Activated CD4-positive, alpha-beta T cell treated with anti-CD3 and anti-CD28 coated beads, Interleukin-2, Interleukin-4, amounts not matched to agents 100 ng/mL and 50 ng/mL, durations not matched to agents 16 hours and 8 hours (primary cell): ENCODE measurements at places on chromosomes 2 and 18.

GRCh38 chr2:129144082-129144791 is 825.6 kb upstream of the HS6ST1 start:
- no peak for DNase-seq

GRCh38 chr2:74385396-74385795 is 5.3 kb upstream of the DCTN1 start:
- DNase-seq: no peak

DNA sequence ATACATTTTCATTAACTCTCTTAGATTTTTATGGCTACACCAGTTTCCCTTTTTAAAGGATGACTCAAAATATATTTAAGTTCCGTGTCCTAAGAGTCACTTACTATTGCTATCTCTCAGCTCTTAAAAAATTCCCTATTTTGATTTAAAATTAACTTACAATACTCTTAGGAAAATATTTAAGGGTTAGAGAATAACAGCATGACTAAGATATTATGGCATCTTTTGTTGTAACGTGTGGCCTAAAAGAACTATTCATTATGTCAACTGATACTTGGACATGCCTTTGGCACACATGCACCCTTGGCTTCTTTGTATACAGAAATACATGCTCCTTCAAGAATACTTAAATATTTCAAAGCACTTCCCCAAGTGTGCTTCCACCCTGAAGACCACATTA is 42.3 kb downstream of the SCN3A start:
- no peak for DNase-seq

DNA sequence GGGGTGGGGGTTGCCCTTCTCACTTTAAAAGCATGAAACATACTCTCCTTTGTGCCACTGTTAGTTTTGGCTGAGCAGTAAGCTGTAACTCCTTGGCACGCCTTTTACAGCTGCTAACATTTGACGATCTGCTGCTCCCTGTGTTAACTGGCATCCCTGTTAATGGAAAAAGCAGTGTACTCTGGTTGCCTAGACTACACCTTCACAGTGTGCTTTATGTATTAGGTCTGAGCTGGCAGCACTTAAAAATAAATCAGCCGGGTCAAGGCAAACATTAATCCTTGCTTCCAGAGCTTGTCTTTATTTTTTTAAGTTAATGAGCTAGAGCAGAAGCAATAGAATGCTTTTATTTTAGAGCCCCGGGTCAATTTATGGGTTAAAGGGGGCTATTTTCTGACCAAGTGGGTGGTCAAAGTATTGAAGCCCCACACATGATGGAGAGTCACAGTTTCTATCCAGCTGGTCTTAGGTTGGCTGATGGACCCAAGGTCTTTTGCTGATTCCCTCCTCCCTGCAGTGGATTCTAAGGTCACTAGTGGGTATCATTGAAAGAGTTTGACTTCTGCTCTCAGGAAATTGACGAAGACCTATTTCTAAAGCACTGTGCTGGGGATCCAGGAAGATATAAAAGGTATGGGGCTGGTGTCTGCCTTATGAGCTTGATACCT is 54.5 kb downstream of the CFAP221 start:
- DNase-seq: no peak

DNA sequence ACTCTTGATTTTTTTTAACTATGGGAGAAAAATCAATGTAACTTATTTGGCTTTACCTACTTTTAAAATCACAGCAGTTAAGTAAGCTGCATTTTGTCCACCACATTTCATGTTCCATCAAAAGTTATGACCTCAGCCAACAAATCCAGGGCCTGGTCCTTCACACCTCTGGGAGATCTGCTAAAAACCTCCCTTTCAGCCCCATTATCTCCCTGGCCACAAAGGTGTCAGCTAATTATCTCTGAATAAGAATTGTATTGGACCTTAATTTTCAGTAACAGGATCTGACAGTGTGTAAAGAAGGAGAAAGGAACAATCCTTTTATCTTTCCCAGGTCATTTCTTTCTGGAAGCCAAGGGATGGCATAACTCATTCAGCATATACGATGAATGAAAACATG is 359.3 kb downstream of the TMEM182 start:
- DNase-seq: no peak

- no peak for DNase-seq
Measured at GRCh38 chr2:233013027-233013461, at the start of gene NGEF. NGEF (minus strand) TSS chr2:233013256; CDS start chr2:232974890, 38,366 bp downstream.

DNA sequence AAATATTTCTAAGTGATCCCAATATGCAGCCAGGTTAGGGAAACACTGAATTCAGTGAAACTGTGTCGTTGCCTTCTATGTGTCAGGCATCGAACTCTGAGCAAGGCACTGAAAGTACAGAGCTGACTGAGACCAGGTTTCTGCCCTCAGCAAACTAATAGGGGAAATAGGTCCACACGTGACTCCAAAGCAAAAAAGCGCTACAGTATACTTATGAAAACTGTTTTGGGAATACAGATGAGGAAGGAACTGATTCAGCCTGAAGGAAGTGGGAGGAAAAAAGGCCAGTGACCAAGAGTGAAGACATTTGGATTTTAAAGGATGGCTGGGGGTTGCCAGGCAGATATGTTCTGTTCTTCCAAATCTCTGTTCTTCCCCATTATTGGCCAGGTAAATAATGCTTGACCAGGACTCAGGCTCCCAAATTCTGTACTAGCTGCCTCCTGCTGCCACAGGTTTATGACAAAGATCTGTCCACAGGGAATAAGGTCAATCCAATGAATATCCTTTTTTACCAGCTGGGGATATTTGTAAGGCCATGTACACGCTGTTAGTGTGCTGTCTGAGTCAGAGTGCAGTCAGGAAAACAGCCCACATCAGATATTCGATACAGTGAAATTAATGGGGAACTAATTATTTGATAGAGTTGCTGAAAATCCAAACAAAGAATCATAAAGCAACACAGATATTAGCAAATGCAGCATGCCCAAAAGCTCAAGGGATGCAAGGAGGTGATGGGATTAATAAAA is 24.5 kb upstream of the INPP4A start:
- no peak for DNase-seq

DNA sequence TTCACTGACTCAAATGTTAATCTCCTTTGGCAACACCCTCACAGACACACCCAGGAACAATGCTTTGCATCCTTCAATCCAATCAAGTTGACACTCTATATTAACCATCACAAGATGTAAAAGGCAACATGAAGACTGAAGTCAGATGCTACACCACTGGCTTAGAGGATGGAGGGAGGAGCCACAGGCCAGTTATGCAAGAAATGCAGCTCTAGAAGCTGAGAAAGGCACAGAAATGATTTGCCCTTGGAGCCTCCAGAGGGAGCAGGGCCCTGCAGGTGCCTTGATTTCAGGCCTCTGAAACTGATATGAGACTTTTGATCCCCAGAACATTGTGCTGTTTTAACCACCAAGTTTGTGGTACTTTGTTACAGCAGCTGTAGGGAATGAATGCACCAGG is 276.3 kb downstream of the KCNS3 start:
- DNase-seq: no peak

DNA sequence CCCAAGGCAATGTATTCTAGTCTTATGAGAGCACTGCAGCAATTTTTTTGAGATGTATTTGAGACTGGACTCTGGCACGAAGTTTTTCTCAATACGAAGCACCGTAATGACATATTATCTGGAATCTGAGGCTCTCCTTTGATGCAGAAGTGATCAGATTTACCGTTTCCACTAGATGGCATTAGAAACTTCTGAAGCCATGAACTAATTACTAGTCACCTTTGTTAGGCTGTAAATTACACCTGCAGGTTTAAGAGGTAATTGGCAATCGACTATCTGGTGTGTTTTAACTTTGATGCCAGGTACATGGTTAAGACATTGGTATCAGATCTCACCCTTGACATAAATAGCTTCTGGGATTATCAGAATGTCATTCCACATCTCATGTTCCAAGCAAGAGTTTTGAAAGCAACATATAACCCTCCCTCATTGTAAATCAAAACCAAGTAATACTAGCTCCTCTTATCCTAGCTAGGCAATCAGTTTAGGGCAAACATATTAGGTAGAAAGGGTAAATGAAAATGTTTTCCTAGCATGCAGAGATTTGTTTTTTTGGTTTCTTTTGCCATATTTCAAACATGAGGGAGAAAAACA is 254.6 kb upstream of the SPRED2 start:
- DNase-seq: no peak
